ENCODE measurements at places on chromosomes 16 and 17.

DNA sequence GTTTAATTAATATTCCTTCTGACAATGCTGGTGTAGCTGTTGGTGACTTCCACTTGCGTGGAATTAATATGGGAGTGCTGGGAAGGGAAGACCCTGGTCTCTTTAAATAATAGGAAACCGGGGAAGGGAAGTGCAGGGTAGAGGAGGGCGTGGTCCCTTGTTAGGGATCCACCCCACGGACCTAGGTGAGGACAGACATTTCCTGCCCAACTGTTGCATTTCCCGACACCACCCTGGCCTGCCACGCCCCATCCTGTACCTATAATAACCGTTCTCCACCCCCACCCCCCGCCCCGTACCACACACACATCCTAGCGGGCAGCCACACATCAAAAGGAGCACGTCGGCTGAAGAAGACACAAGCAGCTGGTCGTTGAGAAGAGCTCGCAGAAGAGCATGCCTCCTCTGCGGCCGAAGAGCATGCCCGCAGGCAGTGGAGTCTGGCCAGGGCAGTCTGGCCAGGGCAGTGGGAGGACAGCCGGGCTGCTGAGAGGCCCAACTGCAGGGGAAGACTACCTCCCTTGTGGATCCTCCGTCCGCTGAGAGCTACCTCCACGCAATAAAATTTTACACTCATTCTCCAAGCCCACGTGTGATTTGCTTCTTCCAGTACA is 36.8 kb upstream of the MMD start:
- no peak for ATAC-seq

GRCh38 chr17:50563092-50563511 is 2.6 kb downstream of the CACNA1G start:
- ATAC-seq = no peak

GRCh38 chr17:49875685-49876084 is 27.8 kb upstream of the TAC4 start:
- ATAC-seq = no peak

- peak; percentile 73 for ATAC-seq
Measured at GRCh38 chr17:66727634-66728570, 107.0 kb upstream of the CACNG5 start.

GRCh38 chr17:81680150-81680549 is 3.4 kb downstream of the ARL16 start:
- no peak for ATAC-seq

- ATAC-seq = no peak
Measured at GRCh38 chr17:33401249-33401648, 108.2 kb upstream of the ASIC2 start.

DNA sequence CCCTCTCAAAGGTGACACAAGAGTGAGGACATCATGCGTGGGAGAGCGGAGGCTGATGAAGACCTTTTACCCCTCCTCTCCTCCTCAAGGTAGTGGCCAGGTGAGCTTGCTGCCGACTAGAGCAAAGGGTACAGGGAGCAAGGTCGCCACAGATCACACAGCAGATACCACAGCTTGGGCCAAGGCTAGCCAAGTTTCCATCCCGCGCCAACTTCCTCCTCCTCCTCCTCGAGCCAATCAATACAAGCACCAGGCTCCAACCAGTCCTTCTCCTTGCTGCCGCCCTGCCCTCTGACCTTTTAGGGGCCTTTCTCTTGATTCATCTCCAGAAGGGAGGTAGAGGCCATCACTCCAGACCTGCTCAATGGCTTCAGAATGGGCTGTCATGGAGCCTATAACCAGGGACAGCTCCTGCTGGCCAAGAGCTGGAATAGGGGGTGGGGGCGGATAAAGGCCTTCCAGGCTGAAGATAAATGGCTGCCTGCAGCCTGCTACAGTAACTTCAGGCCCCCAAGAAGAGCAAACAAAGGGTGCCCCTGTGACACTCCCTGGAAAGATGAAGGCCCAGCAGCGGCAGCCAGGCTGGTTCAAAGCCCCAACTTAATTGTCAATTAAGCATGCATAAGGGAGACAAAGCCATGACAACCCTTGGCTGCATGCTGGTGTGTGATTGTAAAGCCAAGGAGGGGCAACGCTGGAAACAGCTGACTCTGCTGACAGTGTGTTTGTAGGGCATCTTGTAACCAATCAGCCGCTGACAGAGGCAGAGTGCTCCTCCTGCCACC is 17.8 kb downstream of the HNF1B start:
- ATAC-seq = no peak

DNA sequence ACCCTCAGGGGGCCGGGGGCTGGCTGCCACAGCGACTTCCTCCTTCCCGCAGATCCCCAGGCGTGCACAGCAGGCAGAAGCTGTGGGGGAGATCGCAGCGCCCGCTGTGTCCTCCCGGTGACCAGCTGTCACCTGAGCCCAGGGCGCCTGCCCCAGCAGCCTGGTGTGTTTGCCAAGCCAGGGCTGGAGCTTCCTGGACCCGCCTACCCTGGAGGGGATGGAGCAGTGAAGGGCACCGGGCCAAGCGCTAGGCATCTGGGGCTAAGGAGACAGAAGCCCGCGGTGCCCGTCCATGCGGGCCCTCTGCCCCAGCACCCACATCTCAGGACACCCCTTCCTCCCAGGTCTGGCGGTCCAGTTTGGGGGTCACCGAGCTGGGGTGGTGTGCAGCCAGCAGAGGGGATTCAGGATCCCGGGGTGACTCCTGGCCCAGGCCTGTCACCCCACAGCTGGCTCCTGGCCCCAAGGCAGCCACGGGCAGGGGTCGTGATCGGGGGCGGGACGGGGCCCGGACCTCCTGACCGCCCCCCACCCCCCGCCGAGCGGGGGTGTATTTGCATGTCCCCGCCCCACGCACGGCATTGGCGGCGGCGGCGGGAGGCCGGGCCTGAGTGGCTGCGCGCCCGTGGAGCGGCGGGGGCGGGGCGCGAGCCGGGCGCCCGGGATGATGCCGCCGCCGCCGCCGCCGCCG is at the start of gene RAB26:
Gene RAB26, plus strand, starts transcription at position 645 of the 691 bp plus-strand sequence. CDS start 159 bp downstream, outside the sequence.
- ATAC-seq = peak; percentile 64

DNA sequence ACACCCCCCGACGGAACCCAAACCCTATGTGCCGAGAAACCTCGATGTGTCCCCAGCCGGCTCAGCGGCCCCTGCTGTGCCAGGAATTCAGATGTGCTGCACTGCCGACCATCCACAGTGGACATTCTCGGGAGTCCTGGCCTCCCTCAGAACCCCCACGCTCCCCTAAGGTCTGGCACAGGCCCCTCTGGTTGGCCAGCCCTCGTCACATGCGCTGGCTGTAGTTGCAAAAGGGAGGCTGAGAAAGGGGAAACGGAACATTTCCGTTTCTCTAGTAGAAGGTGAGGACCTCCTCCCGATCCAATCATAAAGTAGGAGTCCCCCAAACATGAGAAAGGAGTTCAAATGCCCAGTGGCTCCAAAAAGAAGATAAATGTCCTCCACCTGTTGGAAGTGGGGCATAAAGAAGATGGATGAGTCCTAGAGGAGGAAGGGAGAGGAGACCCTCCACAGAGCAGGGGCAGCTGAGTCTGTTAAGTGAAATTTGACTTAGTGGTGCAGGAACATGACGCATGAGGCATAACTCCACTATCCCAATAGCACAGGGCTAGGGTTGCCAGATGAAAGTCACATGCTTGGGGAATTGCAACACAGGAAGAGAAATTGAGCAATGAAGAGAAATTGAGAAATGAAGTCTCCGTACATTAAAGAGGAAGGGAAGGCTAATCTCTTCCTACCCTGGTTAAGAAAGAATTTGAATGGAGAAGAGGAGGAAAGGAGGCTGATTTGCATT is 49.3 kb upstream of the WSB1 start:
- ATAC-seq = peak; percentile 12

GRCh38 chr17:67385122-67385988 is 8.3 kb downstream of the PITPNC1 start:
- peak; percentile 42 for ATAC-seq

GRCh38 chr17:288802-289356 is 63.7 kb downstream of the RPH3AL start:
- ATAC-seq = no peak

DNA sequence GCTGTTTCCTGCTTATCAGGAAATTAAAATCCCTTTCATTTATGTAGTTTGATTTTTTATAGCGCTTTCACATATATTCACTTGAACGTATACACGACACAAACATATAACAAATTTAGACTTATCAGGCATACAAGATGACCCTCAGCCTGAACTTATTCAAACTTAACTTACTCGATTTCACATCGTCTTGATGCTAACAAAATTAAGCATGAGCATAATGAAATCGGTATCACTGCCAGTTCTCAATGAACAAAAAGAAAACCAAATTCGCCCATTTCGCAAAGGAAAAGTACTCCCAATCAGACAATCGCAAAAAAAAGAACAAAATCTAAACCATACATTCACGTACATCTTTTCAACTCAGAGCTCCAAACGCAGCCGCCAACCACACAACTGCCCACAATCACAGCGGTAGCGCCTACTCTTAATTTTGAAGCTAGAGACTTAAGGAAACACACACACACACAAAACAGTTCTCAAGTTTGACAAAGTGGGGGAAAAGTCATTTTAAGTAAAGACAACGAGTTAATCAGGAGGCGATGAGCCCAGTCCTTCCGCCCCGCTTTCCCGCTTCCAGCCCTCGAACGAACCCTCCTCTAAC is 1.1 kb downstream of the GJC1 start:
- ATAC-seq = peak; percentile 32

- ATAC-seq = no peak
Measured at GRCh38 chr16:31216422-31217135, at the start of gene PYDC1. PYDC1 (minus strand) TSS chr16:31217135; CDS start chr16:31217028, 107 bp downstream.

- no peak for ATAC-seq
Measured at GRCh38 chr17:63934183-63935112, 2.3 kb upstream of the CD79B start.

DNA sequence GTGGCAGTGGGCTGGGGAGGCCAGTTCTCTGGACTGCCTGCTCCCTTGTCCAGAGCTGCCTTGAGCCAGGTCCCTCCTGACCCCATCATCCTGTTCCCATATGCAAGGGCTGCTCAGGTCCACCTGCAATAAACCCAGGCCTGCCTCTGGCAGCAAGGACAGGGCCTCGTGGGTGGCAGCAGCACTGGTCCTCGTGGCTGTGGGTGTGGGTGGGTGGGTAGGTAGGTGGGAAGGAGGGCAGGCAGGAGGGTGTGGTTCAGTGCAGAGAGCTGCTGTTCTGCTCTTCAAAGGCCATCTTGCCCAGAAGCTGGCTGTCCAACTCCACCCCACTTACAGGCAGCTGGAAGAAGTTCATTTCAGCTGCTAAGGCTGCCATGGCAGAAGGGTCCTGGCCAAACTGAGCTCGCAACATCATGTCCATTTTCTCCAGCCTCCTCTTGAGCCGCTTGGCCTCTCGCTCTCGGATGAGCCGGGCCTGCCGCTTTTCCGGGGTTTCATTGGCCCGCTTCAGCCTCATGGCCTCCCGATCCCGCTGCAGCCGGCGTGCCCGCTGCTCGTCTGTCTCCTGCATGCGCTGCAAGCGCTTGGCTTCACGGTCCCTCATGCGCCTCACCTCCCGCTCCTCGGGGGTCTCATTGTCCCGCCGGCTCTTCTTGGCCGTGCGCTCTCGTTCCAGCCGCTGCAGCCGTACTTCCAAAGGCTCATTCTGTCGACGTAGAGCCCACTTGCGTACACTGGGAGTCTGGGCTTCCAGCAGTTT is 14.2 kb downstream of the ATXN1L start:
- no peak for ATAC-seq

- no peak for ATAC-seq
Measured at GRCh38 chr17:81006891-81007290, 15.2 kb downstream of the CHMP6 start.

DNA sequence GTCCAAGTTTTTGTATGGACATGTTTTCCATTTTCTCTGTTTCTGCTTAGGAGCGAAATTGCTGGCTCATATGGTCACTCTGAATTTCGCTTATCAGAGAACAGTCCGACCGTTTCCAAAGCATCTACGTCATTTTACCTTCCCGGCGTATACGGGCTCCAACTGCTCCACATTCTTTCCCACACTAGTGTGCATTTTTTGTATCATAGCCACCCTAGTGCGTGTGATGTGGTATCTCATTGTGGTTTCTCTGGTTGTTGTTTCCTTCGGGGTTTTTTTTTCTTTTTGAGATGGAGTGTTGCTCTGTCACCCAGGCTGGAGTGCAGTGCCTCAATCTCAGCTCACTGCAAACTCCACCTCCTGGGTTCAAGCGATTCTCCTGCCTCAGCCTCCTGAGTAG is 31.0 kb upstream of the BHLHA9 start:
- no peak for ATAC-seq

DNA sequence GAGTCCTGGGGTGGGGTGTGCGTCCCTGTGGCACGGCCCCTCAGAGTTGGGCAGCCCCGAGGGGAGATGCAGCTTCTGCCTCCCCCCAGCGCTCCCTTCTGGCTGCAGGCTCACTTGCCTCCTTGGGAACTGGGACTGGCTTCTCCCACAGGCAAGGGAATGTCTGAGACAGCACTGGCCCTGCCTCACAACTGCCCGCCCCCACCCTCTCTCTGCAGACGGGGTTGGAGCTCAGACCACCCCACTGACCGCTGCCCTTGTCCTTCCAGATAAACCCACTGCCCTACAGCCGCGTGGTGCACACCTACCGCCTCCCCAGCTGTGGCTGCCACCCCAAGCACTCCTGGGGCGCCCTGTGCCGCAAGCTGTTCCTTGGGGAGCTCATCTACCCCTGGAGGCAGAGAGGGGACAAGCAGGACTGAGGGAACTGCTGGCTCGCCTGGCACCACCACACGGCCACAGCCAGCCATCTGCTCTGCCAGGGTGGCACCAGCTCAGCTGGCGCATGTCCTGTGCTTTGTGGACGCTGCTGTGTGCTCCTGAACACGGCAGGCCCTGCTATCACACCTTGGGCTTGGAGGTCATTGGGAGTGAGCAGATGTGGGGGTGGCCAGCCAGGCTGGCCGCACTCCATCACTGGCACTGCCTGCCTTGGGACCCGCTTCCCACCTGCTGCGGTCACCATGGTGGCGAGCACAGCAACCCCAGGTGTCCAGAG is 7.1 kb upstream of the RAB40C start:
- ATAC-seq = no peak

DNA sequence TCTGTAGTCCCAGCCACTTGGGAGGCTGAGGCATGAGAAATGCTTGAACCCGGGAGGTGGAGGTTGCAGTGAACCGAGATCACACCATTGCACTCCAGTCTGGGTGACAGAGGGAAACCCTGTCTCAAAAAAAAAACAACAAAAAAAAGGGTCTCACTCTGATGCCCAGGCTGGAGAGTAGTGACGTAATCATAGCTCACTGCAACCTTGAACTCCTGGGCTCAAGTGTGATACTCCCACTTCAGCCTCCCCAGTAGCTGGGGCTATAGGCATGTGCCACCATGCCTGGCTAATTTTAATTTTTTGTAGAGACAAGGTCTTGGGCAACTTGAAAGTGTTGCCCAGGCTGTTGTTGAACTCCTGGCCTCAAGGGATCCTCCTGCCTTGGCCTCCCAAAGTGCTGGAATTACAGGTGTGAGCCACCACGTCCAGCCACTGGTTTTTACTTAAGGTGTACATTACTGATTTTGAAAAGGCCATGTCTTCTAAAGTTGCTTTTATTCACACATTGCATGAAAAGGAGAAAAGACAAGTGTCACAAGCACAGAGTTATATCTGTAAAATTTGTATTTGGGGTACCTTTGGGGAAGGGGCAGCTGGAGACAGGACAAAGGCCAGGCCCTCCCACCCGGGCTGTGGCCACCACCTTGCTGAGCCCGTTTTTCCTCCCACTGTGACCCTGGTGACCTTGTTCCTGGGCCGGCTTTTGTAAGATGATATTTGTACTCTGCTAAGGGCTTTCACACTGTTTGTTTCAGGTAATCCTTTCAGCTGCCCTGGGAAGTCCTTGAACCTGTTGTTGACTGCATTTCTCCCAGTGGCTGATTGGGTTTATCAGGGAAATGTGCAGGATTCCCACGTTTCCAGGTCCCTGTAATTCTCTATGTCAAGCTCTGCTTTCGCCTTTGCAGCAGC is 11.5 kb downstream of the GPT2 start:
- ATAC-seq = no peak

- no peak for ATAC-seq
Measured at GRCh38 chr17:31072186-31072585, 22.6 kb upstream of the NF1 start.

Measured in SK-N-SH treated with all-trans-retinoic acid at 6 μM for 48 hours (cell line).